ENCODE measurements at places on chromosomes 7 and 10.

- DNase-seq, result peak; percentile 58
Observed at GRCh38 chr7:107463139-107464078, 6.4 kb upstream of the GPR22 start.

DNA sequence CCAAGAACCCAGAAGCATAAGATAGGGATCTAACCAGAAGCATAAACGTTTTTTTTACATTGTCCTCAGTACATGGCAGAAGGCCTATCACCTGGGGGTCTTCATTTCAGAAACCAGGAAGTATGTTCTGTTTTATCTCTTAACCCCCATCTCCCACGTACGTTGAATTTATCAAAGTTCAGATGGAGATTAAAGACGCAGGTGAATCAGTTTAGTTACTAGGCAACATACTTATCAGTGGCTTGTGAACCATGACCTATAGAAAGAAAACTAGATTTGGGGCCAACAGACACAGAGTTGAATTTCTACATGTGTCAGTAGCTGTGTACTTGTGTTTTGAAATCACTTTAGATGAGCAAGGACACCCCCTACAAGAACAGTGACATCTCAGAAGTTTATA, 122.7 kb downstream of the GPR158 start:
- DNase-seq, result no peak

DNA sequence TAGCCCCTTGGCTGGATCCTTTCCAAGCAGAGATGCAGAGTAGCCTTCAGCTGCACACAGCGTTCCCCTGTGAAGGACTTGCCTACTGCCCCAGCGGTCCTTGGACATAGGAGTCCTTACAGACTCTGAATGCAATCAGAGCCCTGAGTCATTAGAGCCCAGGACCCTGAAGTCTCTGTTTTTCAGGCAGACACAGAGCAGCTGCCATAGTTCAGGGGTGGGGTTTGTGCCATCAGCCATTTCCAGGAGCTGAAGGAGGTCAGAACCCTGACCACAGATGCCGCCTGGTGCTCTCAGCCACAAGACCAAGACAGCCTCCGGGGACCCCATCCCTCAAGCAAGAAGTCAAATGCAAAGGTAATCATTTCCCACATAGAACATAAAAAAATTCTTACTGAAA, 32.8 kb upstream of the WDFY4 start:
- no peak for DNase-seq

DNA sequence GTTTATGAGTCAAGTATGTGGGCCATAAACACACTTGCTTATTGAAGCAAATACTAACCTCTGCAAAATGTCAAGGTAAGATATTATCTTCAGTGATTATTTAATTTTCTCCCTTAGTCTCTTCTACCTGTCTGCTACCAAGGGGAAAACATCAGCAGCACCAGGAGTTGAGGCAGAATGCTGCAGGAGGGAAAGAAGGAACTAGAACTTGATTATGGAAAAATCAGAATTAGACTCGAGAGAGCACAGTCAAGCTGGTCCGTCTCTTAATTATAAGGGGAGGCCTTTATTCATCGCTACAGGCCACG, 4.9 kb upstream of the ZFYVE27 start:
- DNase-seq, result no peak

DNA sequence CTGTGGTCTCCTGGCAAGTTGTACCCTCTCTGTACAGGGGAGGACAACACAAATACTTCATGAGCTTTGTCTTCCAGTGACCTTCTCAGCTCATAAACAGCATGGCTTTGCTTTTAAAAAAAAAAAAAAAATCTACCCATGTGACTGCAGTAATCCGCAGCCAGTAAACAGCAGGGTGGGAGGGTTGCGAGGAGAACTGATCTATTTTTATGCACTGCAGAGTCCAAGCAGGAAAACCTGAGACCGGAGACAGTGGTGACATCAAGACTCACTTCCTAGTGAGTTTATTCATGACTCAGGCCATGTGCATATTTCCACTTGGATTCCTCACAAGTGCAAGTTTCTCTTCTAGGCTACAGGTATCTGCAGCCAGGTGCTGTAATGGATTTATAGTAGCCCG, 127.9 kb downstream of the NRF1 start:
- no peak for DNase-seq

DNA sequence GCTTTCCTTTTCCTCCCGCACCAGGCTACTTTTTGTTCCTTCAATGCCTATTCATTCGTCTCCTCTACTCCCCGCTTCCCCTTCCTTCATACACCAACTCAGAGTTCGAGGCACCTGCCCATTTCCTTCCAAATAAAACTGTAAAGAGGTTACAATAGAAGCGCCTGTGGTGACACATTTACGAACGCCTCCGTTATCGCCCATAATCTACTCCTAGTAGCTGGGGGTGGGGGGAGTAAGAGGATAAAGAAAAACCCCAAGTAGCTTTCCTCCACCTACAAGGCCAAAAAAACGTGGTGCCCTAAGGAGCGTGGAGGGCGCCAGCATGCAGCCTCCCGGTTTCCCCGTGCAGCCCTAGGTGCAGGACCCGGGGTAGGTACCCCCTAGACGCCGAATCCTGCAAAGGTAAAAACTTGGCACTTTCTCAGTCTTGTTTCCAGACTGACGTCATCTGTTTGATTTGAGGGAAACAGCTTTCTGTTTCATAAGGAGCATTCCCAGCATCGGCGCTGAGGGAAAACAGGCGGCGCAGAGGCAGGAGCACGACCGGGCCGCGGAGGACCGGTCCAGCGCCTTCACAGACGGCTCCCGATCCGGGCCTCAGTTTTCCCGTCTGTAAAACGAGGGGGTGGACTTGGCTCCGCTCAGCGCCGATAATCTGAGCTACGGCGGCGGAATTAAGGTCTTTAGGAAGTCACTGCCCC, 922 bp downstream of the PPA1 start:
- peak; percentile 53 for DNase-seq

DNA sequence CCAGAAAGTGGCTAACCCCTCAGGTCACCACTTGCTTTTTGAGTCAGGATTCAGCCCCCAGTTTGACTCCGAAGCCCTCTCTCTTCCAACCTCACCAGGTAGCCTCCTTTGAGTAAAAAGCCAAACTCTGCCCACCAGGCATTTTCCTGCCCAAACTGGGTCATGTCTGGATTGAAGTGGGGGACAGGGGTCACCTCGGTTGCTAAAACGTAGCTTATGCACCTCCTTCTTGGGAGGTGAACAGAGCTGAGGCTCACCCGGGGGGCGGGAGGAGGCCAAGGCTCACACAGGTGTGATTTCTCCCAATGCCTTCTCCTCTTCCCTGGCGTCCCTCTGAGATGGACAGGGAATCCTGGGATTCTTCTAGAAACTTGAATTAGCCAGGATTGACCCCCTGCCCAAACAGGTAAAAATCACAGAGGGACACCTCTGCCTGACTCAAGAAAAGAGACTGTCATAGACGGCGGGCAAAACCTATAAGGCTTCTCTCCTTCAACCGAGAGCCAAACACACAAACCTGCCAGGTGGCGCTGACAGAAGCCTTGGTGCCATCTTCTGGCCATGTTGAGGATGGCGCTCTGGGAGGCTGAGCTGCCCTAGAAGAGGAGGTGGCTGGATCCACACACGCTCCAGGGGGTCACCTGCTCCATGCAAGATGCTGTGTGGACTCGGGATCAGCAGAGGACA, 51.6 kb downstream of the PRLHR start:
- DNase-seq, result peak; percentile 38

DNA sequence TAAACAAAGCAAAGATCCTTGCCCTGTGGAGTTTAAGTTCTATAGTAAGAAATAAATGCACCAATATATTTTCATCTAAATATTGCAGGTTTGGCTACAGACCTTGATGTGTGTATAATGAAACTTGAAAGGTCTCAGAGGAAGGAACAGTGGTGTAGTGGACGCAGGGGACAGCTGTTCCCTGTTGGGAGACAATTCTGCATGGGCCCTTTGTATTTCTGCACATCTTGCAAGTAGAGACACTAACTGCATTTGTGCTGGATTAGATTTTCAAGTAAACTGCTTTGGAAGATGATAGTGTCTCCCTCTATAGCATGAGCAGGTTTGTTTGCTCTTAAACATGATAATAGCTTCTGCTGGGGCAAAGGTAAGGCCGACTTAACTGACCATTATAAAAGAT, 57.5 kb upstream of the FAM133B start:
- DNase-seq, result no peak

DNA sequence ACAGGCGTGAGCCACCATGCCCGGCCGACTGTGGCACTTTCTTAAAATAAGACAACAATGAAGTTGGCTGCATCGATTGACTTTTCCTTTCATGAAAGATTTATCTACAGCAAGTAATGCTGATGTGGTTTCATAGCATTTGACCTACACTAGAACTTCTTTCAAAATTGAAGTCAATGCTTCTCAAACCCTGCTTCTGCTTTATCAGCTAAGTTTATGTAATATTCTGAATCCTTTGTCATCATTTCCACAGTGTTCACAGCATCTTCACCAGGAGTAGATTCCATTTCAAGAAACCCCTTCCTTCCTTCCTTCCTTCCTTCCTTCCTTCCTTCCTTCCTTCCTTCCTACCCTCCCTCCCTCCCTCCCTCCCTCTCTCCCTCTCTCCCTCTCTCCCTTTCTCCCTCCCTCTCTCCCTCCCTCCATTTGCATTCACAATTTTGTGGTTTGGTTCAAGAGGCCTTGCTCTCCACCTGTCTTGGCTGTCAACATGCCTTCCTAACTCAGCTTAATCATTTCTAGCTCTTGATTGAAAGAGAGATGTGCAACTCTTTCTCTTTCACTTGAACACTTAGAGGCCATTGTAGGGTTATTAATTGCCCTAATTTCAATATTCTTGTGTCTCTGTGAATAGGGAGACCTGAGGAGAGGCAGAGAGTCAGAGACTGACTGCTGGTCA, 52.1 kb downstream of the HDAC9 start:
- no peak for DNase-seq

DNA sequence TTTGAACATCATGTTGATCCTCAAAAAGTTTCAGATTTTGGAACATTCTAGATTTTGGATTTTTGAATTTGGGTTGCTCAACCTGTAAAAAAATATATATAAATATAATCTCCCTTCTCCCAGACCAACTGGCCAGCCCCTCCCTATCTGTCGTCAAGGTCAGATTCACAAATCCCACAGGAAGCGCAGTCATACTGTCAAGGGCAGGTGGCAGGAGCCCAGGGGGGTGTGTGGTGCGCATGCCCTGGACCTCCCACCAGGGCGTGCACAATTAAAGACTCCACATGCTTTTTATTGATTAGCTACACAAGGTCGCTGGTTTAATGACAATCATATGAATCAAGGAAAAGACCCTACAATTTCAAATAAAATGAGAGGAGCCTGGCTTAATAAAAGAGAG, 77.0 kb upstream of the EEPD1 start:
- no peak for DNase-seq

DNA sequence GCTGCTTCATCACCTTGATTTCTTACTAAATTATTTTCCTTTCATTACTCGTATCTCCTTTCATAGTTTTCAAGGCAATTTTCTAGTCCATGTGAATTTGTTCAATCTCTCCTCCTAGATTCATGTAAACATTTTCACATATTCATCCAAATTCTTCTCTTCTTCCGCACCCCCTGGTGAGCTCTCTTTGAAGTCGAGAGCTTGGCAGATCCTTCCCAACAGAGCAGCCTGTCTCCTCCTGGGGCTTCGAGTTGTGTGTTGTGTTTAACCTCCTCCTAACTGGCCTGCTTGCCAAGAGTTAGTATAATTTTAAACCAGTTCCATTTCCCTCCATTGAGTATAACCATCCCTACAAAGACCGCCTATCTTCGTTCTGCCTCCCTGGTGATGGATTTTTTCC, 272.4 kb upstream of the CELF2 start:
- DNase-seq, result no peak

- no peak for DNase-seq
Observed at GRCh38 chr10:116848032-116848943, 1.0 kb upstream of the ENO4 start.

DNA sequence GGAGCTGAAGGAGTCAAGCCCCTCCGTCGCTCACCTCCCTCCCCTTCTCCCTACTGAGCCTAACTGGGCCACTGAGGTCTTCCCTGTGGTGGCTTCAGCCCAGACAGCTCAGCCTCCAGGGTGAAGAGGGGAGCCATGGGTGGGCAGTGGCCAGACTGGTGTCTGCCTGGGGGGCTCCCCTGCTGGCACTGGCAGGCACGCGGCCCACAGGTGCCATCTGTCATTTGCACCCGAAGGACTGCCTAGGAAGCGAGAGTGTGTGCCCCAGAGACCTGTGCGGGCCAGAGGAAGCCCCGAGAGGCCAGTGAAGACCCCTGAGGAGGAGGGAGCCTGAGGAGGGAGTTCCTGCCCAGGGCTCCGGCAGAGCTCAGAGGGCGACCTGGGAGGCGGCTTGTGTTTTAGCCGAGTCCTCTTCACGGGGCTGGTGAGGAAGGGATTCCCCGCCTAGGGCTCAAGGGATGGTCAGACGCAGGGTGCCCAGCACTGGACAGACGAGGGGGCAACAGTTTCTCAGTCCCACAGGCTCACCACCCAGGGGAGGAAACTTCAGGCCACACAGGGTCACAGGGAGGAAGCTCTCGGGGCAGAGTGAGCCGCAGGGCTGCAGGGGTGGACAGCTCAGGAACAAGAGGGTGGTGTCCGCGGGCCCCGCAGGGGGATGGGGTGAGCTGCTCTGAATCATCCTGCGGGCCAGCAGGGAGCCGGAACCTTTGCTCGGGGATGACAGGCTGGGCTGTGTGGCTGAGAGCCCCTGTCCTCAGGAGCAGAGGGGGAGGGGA, 76.2 kb upstream of the PPP2R2D start:
- DNase-seq, result no peak

DNA sequence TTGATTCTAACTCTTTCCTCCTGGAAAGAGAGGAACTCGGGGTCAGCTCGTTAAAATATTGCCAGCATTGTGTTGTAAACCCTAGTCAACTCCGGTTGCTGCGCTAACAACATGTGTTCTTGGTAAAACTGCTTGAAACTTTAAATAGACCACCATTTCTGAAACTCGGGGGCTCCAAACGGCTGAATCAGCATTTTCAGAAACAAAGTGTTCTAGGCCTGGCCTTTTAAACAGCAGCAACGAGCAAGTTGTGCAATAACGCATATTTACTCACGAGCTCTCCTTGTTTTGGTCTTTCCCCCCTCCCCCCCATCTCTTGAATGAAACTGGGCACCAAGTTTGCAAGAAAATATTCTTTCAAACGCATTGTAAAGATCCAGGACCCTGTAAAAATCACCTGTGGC, 9.2 kb upstream of the GRB10 start:
- DNase-seq, result no peak

DNA sequence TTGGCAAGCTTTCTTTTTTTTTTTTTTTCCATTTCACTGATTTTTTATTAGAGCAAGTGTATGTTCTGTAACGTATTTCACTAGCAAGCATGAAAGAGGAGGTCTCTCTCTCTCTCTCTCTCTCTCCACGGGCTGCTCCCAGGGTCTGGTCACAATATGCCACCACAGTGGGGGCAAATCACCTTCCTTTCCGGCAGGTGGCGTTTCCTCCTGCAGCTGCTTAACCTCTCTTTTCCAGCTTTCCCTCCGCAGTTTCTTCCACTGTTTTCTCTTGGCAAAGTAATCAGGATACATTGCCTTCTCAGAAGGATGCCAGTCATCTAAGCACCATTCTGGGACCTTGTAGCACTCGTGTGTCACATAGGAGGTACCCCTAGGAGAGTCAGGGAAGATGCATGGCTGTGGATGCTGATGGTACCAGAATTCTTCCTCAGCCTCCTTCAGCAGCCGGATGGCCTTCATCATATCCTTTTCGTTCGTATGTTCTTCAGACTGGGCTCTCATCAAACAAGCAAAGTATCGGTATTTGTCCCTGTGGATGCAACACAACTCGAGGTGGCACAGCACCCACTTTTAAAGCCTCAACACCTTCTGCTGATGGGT, 197.3 kb upstream of the PODXL start:
- DNase-seq, result no peak

All from CD4-positive, alpha-beta T cell treated with Interleukin-6 for 4 hours (primary cell).